ENCODE measurements at places on chromosomes 2 and 18.

DNA sequence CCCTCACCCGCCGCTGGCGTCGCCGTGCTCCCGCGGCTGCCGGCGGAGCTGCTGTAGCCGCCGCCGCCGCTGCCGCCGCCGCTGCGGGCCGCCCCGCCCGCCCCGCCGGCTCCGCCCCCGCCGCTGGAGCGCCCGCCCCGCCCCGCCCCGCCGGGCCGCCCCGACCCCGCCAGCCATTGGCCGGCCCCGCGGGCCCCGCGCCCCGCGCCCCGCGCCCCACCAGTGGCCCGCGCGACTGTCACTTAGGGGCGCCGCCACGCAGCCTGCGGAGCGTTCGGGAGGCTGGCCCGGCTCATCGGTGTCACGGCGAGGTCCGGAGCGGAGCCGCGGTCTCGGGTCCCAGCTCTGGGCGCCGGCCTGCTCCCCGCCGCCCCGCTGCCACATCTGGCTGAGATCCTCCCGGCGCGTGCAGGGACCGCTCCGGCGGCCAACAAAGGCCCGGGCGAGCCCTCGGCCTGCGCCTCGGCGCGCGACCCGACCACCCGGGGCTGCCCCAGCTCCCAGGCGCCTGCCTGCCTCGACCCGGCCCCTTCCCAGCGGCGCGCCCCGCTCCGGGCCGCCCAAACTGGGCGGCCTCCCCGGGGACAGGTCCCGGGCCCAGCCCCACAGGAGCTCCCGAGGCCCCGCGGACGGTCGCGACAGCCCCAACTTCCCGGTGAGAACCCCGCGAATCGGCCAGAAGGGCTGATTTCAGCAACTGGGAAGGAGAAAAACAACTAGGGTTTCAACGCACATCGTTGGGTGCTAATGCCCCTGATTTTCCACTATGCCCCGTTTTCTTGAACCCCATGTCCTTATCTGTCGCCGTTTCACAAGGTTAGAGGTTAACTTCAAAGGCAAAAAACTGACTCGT lies at the start of gene MGAT4A:
TSS of gene MGAT4A (minus strand) at position 92 of the 853 bp plus-strand sequence. CDS start 4,800 bp downstream, outside the sequence.
- DNase-seq, result peak; percentile 67

DNA sequence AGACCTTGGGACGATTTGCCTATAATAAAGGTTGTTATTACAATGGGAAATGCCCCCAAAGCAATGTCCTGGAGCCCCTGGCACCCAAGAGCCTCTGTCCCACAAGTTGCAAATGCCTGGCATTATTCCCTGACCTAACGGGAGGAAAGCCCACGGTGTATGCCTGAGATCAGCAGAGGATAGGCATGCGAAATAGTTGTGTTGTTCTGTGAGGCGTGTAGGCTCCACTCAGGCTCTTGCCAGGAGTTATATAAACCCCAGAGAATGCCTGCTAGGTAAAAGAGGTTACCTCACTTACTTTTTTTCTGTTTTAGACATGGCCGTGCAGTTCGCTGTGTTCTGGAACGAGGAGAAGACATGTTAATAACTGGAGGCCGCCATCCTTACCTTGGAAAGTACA lies 52.1 kb downstream of the AOX1 start:
- no peak for DNase-seq

DNA sequence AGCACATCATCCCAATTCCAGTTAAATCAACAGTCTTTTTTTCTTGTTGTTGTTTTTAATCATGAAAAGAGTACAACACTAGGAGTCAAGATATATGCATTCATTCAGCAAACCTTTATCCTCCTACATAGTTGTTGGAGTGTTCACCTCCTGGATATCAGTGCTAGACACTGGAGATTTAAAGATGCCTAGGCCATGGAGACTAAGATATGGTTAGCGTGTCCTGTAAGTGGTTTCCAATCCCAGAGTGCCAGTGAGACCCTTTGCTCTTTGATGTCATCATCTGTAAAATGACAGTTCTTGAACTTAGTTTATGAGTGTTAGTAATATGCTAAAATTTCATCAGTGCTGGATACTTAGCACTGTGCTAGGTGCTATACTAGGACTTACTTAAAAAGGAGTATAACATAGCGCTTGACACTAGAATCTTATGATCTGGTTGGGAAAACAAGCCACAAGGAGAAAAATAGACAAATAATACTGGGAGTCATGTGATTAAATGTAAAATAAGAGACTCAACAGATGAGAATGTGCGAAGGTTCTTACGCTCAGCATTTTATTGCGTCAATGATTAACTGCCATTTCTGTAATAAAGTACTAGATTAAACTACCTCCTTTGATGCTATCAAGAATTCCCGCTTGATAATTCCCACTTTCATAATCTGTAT lies 31.5 kb downstream of the BABAM2 start:
- peak; percentile 93 for DNase-seq

DNA sequence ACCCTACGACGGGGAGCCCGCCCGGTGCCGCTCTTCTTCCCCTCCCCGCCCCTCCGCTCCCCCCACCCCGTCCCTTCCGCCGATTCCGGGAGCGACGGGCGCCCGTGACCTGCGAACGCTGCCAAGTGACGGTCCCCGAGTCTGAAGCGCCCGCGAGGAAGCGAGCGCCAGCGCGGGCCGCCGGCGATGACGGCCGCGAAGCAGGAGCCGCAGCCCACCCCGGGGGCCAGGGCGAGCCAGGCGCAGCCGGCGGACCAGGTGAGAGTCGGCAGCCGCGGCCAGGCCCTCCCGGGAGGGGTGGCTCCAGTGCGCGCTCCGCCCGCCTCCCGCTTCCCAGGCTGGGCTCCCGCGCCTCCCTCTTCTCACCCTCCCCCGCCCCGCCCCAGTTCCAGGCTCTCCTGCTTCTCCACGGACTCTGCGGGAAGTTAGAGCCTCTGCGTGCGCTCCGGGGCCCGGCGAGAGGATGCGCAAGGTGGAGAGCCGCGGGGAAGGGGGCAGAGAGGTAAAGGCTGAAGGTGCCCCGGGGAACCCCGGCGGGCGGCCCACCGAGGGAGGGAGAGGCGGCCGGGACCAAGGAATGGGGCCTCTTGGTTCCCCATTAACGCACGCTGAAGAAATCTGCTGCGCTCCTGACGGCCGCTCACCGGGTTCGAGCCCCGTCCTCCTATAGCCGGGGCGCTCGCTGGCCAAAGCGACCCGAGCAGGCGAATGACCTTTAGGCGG lies 719.5 kb downstream of the DPP10 start:
- no peak for DNase-seq

GRCh38 chr2:232369126-232369951 lies 9.2 kb upstream of the ALPP start:
- DNase-seq, result no peak

Measured in kidney tubule cell (primary cell).